ENCODE measurements at places on chromosomes 1 and 21.

DNA sequence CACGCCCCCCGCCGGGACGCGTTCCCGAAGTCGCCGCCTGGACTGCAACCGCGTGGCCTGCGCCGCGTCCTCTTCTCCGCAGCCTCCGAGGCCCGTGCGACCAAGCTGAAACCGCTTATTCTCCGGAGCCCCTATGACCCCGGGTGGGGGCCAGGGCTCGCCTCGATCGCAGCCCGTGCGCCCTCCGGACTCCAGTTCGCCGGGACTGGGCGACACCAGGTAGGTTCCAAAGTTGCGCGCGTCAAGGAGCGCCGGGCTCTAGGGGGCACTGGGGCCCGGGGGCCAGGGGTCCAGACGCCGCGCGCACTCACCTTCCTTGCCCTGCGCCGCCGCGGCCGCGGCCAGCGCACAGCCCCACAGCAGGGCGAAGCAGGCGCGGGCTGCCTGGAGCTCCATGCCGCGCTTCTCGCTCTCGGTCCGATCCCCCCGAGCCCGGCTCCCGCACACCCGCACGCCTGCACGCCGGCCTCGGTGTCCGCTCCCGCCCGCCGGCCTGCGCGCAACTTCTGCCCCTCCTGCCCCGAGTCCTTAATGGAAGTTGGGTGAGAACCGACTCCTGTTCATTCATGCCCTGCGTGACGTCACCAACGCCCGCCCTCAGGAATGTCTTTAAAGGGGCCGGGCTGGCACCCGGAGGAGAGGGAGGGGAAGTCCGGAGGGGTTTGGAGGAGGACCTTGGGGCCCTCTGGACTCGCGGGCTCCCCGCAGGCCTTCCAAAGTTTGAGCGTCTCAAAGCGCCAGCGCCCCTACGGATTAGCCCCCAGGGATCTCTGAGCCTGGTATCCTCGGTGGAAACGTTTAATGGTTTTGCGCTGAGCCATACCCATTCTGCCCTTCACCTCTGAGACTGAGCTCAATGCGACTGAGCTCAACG, at the start of gene EPHA2:
Gene EPHA2, minus strand, starts transcription at position 533 of the 874 bp plus-strand sequence. Its CDS starts 137 bp downstream, at position 396.
- DNase-seq, result no peak

DNA sequence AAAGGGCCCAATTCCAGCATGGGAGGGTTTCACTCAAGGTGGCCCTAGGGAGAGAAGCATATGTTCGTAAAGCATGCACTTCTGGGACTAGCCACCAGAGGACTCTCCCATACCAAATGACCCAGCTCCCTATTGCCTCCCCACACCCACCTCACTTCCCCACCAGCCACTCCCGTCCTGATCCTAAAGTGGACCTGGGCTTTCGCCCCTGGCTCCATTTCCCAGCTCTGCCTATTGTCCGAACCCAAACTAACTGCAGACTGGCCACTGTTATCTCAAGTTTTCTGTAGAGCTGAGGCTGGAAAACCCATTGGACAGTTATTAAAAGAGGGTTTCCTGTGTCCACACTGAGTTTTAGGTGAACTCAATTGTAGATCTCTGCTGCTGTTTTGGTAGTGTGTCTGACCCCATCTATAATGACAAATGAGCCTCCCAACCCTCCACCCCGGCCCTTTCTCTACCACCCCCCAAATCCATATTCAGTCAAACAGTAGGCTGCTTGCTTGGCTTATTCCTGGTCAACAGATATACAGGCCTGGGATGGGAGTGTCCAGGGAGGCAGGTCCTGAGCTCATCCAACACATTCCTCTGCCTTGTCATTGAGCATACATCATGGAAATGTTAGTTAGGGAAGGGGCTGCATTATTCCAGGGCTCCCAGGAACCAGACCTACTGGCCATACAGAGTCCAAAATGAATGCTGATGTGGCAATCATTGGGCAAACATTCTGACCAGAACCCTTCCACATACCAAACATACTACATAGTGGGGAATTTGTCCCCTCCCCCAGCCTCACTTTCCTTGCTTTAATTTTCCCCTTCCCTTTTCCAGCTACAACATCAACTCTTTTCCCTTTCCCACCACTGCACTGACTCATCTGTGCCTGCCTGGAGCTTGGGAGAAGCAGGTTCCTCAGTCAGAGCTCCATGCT, 59.2 kb downstream of the ABCA4 start:
- peak; percentile 57 for DNase-seq

DNA sequence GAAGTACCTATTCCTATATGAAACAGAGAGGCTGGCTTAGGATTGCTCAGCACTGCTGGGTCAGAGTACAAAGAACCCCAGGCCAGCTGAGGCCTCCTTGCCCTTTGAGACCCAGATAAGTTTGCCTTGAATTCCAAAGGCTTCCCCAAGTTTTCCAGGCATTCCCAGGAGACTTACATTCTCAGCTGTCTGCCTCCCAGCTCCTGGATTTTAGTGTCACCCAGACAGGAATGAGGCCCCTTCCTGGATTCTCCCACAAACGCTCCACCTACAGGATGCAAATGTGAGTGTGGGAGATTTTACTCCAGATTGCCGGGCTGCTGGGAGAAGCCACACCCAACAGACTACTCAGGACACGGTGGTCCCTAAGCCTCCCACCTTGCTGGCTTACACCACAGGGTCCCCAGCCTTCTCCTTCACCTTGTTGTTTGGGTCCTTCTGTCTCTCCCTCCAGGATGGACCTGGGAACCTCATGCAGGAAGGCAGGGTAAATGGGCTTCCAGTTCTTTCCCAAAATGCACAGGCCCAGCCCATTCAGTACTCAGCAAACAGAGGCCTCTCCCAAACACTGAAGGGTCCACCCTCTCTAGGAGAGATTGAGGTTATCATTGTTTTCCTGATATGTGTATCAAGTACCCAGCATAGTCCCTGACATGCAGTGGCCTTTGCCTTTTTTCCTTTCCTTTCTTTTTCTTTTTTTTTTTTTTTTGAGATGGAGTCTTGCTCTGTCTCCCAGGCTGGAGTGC, 10.6 kb downstream of the RHBG start:
- no peak for DNase-seq

DNA sequence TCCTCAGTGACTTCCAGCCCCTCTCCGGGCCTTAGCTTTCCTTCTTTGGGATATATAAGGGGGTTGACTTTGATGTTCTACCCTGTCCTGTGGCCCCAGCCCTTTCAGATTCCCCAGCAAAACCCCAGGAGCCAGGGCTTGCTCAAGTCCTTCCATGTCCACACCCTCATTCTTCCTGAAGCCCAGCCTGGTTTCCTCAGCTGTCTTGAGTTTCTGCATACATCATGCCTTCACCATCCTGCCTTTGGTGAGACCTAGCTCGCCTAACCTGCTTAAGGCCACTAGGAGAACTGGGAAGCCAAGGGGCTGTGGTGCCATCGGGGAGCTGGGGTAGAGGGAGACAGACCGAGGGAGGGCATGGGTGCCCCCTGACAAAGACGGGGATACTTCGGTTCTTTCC, 17.2 kb upstream of the PEF1 start:
- no peak for DNase-seq

- DNase-seq, result no peak
Observed at GRCh38 chr21:38439426-38439825, 58.9 kb downstream of the ERG start.

GRCh38 chr1:110393286-110393685, 2.5 kb upstream of the SLC16A4 start:
- no peak for DNase-seq

DNA sequence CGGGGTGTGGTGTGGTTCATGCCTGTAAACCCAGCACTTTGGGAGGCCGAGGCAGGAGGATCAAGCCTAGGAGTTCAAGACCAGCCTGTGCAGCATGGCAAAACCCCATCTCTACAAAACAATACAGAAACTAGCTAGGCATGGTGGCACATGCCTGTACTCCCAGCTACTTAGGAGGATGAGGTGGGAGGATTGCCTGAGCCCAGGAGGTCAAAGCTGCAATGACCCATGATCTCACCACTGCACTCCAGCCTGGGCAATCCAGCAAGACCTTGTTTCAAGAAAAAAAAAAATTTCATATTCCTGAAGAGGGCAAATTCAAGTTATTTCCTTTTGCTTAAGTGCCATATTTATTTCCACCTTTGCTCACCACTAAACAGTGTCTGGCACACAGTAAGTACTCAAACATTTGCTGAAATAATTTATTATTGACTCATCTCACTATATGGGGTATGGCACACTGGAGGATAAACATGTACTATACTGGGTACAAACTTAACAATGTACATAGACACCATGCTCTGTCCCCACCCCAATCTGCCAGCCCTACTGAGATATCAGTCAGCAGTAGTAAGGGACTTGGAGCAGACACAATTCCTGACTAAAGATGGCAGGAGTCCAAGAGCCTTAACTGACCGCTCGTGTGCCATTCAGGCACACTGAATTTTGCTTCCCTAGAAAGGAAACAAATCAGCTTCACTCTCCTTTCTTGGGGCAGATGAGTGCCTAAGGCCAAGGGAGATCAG, 15.5 kb downstream of the MEAF6 start:
- DNase-seq, result no peak

DNA sequence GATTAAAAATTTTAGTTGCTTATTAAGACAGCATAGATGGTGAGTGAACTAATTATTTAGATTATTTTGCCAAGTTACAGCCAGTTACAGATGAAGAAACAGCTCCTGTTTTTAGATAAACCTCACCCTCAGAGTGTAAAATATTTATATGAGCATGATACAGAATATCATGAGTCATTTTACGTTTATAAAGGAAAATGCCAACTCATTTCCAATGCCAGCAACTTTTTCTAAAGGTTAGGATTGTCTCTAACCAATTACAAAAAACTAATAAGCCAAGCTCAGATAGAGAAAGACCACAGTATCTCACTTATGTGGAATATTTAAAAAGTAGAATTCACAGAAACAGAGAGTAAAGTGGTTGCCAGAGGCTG, 590.1 kb downstream of the LTN1 start:
- no peak for DNase-seq

DNA sequence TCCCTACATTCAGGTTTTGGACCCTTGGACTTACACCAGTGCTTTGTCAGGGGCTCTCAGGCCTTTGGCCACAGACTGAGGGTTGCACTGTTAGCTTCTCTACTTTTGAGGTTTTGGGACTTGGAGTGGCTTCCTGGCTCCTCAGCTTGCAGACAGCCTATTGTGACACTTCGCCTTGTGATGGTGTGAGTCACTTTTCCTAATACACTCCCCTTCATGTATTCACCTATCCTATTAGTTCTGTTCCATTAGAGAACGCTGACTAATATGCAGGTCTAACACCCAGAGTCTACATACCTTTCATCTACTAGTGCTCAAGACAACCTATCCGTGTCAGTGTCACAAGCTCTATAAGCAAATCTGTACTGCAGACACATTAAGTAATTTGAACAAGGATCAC, 605.3 kb downstream of the KCNT2 start:
- no peak for DNase-seq

GRCh38 chr1:9849691-9850441, 26.1 kb upstream of the CLSTN1 start:
- DNase-seq, result no peak
